ENCODE measurements at places on chromosomes 4 and X.

DNA sequence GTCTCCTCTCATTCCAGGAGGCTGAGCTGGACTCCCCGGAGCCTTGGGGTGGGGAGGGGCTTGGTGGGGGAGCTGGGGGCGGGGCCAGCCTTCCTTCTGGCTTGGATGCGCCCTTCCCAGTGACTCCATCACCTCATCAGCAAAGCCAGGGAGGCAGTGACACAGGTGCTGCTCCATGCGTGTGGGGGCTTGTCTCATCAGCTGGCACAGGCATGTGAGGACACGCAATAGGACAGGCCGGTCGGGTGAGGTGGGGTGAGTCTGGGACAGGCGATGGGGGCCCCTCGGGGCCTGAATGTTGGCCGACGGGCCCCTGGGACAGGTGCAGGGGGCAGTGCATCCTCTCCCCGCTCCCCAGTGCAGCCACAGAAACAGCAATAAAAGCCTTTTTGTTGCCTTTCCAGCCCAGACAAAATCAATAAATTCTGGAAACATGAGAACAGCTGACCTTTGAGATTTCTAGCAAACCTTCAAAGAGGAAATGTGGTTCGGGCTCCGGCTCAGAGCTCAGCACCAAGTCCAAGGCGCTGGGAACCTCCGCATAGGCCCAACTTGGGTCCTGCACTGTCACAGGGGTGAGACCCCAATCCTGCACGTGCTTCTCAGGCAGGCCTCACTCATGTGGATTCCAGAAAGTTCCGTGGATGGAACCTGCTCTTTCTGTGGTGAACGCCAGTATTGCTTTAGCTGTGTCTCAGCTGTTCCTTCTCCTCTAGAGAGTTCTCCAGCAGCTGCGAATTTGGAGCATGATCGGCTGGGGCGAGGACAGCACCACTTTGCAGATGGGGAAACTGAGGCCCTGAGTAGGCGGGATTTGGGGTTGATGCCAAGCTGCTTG, 18.5 kb downstream of the ADRA2C start:
- DNase-seq = no peak

GRCh38 chr4:3203971-3204431, 45.0 kb upstream of the MSANTD1 start:
- no peak for DNase-seq

DNA sequence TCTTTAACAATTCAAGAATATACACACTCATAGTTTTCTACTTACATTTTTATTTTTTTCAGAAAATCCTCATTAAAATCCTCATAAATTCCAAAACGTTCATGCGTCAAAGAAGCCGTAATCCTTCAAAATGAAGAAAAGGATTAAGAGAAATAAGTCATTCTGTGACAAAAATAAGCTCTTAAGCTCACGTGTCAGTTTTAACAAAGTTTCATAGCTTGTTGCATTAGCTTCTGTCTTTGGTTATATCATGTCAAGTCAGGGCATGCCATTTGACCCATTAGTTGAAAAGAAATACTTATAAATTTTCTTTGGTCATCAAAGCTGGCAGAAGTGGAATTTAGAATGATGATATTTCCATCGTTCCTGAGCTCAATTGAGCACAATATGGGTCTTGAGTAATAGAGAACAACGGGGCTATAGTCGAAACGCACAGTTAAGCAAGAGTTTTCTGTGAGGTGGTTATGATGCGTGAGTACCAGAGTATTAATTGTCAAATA, 185.2 kb upstream of the CTSO start:
- DNase-seq = no peak

DNA sequence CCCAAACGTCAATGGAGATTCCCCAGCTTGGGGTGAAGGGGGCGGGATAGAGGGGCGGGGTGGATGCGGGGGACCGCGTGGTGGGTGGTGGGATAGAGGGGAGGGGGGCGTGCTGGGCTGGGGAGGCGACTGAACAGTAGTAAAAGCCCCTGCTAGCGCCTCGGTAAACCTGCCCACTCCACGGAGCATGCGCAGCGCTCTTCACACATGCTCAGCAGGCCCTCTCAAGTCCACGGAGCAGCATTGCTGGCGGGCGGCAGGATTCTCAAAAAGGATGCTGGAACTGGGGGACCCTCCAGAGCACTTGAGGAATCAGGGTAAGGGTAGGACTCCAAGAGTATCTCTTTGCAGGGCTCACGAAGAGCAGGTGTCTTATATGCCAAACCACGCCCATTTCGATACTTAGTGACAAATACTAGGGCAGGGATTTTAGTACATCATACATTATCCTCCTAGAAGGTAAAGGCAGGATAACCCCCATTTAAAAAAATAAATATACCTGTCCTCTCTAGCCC, 378 bp upstream of the RPS6KA6 start:
- no peak for DNase-seq

DNA sequence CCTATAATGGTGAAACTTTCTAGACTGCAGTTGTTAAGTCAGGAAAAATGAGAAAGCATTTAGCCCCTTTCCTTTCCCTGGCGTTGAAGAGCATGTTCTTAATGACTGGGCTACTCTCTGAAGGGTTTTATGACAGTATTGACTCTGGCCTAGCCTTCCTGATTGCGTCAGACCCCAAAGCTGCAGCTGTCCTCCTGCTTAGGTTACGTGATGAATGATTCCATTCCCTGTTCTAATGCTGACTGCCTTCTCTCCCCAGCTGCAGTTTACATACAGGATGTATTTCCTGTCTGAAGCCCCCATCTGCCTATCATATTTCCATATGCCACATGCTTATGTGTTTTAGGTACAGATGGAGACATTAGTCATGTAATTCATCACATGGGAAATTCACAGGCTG, 105.8 kb upstream of the EGFL6 start:
- DNase-seq = no peak

DNA sequence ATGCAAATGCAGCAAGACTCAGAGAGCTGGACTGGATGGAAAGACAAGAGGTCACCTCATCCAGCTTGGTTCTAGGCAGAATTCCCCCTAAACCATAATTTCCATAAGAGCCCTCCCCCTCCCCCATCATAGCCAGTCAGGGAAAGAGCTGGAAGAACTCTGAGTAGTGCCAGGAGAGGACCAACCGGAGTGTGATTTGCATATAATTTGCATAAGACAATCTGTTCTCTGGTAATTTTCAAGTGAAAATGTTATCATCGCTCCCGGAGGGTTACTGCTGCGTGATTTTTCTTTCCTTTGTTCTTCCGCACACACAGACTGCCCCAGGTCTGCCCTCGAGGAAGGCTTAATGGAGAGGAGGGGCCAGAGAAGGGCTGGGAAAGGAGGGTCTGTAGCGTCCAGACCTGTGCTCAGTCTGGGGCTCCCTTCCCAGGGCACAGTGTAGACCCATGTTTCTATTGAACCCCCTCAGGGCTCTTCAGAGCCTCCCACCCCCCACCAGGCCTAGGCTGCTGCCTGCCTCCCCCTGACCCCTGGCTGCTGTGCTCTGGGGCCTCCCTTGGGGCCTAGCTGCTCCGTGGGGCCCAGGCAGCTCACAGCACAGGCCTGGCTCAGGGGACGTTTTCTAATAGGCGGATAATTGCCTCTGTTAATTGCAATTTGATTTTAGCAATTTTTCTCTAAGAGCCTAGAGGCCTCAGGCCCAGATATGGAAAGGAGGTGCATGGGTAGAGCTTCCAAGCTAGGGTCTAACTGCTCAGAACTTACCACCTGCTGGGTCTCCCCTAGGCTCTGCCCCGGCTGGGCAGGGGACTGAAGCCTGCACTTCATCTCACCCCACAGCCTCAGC, 90.4 kb upstream of the PJA1 start:
- no peak for DNase-seq

DNA sequence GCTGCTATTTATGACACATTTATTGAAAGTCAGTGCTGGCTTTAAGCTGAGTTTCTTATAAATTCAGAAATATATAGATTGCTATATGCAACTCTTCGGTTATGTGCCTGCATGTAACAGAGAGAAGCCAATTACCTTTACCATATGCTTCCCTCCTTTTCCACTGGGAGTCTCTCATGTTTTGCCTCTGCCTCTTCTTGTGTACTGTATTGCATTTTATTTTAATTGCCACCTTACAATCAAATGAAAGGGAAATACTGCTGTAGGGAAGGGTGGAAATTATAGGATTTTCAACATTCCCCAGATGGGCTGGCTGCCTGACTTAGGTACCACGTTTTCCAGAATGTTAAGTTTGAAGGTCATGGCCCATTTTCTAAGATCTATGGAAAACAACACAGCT, 655.4 kb upstream of the SLIT2 start:
- DNase-seq = no peak

DNA sequence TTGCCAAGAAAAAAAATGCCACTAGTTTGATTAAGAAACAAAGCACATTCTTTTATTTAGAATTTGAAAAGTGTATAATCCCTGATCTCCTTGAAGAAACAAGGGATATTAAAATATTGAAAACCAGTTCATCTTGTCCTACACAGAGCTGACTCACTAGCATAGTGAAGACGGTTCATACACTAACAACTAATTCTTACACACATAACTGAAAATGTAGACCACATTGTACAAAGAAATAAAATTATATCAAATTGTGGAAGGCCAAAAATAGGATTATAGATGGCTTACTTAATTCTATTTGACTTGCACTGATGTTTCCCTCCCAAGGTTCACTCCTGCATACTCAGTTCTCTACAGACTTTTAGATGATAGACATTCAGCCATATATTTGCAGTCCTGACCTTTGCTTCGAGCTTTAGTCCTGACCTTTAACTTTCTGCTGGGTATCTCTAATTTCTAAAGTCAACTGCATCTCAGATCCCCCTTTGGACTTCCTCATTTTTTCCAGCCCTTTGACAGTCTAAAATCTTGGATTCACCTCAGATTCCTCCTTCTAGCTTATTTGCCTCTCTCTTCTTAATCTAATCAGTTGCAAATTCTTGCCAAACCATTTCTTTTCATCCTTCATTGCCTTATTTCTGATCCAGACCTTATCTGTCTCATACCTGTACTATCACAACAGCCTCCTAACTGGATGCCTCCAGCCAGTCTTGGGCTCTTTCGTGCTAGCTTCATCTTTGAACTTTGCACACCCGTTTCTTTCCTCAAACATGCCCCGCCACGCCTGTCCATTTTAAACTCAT, 4.5 kb upstream of the WWC2 start:
- no peak for DNase-seq

DNA sequence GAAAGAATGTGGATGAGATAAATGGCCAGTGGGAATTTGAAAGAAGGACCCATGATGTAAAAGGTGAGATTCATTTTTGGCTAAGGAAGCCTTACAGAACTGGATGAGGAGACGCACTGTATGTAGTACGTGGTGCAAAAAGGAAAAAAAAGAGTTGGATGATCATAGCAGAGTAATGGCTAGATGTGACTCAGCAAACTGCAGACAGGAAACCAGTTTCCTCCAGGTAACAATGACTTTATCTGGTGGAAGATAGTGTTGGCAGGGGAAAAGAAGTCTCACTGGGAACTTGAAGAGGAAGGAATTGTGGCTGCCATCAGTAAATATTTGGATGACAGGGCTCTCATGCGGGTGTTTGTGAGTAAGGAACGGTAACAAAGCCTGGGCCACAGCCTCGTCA, 243.2 kb downstream of the CPE start:
- no peak for DNase-seq

DNA sequence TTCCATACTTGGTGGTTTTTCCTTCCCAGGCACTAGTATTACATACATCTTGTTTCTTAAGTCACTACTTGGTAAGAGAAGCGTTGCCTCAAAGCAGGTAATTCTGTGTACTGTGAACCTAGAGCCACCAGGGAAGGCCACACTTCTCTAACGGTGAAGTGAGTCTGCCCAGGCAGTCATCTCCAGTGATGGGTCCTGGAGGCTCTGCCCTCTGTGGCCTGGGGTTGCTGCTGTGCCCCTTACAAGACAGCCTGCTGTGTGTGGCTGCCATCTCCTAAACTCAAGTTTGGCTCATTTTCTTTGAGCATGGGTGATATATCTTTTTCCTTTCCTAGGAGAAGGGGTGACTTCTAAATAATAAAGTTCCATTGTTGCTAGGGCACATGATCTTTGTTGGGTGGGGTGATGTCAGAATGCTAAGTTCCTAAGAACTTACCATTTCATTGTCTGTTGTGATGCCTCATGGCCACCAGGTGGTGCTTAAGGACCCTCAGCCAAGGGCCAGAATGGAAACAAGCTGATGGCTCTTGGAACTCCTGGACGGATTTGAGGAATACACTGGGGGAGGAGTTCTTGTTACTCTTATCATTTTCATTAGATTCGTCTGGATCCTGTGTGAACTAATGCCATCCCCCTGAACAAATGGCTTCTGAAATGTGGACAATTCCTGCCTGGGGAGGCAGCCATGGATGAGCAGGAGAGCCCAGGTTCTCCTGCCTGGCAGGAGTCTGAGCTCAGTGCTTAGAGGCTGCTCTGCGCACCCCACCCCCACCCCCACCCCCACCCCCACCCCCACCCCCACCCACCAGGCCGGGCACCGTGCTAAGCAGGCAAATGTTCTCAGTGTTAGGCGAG, 41.1 kb upstream of the WDR1 start:
- DNase-seq = no peak

- no peak for DNase-seq
These were observed 291.2 kb upstream of the PPARGC1A start for GRCh38 chr4:24181005-24181404.

DNA sequence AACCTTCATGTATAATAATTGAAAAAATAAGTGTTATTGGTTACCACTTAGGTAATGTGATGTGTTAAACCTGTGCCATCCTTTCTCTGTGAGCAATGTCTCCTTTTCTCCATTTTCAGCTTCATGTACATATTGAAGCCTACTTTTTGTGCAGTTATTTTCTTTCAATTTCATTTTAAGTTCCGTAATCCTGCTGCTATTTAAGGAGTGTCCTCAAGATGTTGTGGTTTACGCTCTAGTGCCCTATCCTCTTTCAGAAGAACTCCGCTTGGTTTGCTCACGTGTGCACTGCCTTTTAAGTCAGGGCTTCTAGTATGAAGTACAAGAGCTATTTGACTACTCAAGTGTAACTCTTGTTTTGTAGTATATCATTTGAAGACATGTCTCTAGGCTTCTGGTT, 2253.2 kb upstream of the TENM3 start:
- no peak for DNase-seq

DNA sequence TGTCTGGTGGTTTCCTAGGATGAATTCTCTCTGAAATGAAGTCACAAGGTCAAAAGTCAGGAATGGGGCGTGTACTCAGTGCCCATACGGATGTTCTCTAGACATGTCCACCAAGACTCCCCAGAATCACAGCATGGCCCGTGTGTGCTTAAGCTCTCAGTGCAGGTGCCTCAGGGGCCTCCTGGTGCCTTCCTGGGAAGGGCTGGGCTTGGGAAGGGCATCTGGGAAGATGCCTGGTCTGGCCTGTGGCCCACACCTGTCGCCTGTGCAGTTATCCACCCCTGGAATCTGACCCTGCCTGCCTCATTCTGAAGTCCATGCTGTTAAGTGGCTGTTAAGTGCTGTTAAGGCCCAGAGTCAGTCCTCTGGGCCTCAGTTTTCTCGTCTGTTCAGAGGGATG, 31.2 kb downstream of the SORCS2 start:
- no peak for DNase-seq

DNA sequence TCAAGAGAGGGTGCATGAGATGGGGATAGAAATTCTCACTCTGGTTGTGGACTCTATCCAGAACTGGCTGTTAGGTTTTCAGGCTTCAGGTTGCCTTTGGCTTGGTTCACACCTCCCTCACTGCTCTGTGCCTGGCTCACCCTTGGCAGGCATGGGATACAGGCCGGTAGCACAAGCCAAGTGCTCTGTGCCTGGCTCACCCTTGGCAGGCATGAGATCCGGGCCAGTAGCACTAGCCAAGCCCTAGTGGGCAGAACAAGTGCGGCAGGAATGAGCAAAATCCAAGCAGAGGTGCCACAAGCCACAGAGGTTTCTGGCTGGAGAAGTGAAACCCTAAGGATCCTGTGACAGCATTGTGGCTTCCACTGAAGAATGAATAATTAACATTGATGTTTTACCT, 1642.3 kb downstream of the C4orf33 start:
- DNase-seq = no peak

All from central memory CD8-positive, alpha-beta T cell (primary cell).